Stimulated activated CD4-positive, alpha-beta T cell treated with anti-CD3 and anti-CD28 coated beads, Interleukin-15, amount 100 ng/mL, for 1 hour (primary cell): ENCODE measurements at places on chromosomes 16 and 17.

DNA sequence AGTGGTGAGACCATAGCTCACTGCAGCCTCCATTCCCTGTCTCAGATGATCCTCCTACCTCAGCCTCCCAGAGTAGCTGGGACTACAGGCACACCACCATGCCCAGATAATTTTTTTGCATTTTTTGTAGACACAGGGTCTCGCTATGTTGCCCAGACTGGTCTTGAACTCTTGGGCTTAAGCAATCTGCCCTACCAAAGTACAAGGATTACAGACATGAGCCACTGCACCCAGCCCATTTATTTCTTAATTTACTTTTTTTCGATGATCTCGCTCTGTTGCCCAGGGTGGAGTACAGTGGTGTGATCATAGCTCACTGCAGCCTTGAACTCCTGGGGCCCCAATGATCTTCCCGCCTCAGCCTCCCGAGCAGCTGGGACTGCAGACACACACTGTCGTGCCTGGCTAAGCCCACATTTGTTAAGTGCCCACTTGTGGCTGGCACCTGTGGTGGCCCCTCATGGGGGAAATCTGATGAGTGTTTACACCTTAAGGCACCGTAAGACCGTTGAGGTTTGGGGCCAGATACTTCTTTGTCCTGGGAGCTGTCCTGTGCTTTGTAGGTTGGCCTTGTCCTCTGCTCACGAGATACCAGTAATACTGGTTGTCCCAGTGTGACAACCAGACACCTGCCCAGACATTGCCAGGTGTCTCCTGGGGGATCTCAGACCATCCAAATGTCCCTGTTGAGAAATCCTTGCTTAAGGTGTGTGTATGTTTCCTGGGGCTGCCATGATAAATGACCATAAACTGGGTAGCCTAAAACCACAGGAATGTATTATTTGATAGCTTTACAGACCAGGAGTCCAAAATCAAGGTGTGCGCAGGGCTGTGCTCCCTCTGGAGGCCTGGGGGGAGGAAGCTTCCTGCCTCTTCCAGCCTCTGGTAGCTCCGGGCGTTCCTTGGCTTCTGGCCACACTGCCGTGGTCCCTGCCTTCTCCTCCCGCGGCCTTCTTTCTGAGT lies 141.4 kb upstream of the GSE1 start:
- DNase-seq, result no peak

DNA sequence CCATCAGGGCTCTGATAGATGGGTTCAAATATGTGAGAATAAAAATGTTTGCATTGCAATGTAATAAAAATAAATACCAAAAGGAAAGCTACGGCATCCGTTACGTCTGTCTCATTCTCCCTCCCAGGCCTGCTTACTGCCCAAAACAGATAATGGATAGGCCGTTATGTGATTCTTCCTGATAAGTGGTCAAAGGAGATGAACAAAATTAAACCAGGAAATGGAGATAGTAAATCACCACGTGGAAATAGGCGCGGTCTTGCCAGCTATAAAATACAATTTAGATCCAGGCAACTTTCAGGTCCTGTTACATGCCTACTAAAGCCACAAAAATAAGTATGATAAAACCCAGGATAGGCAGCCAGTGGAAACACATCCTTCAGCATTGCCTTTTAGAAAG lies 49.5 kb upstream of the CCL1 start:
- no peak for DNase-seq

DNA sequence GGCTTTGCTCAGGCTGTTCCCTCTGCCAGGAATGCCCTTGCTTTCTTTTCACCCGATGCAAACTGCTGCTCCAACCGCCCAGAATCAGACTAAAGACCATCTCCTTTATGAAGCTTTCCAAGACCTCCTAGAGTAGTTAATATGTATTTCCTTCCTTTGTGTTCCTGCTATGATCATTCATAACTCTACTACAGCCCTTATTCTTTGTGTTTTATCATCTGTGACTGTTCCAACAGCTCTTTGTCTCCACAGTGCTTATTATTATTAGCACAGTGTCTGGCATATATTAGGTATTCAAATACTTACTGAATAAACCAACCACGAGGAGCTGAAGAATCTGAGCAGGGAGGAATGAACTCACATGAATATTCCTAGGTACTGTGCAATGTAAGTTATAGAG lies 7.6 kb downstream of the PSME3IP1 start:
- DNase-seq, result no peak

DNA sequence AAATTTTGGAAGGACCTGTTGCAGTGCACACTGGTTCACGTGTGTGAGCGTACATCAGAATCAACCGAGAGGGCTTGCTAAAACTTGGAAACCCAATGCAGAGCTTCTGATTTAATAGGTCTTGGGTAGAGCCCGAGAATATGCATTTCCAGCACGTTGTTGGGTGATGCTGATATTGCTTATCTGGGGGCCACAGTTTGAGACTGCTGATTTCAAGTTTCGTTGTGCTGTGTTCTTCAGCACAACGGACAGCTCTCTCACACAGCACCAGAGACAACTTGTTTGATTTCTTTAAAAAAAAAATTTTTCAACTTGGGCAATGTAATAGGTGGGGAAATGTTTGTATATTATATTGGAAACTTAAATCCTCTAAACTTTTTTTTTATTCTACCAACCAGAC lies 9.4 kb downstream of the OR4D2 start:
- no peak for DNase-seq

DNA sequence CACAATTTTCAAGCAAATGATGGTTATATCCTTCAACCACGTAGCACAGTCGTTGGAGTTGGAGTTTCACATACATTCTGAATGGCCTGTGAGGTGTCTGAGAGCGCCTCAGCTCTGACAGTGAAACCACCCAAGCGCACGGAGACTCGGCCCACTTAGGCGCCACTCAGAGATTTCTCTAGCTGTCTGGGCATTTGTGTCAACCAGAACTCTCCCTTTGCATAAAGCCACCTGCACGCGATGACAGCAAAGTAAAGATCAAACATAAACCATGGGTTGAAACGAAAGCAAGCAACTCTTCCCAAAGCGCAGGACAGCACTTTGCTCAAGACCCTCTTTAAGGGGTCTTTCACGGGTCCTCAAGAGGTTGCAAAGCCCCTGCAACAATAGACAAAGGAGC lies 533 bp downstream of the SLC6A4 start:
- no peak for DNase-seq

DNA sequence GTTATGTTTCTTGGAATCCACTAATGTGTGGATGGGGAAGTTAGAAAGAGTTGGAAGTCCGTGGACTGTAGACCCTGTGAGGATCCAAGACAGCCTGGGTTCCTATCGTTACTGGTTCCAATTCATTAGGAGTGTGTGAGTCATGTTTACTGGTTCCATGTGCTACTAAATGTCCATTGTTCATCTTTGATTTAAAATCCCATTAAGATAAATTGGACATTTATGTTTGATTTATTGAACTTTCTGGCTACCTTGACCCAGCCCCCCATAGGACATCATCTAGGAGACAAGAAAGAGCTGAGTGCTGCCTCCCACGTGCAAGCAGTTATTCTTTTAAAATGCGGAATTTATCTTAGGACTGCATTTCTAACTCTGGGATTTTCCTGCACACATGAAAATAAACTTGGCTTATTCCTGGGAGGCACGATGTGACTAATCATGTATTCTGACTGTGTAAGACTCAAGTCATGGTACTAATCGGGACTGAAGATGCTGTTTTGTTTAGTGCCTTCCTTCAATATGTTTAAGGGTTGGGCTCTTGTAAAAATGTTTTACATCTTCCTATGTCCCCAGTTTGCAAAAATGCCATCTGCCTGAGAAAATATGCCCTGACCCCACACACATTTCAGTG lies 53.4 kb downstream of the RGS9 start:
- no peak for DNase-seq

GRCh38 chr16:35599429-35600160 lies 2140.2 kb downstream of the TP53TG3F start:
- no peak for DNase-seq

DNA sequence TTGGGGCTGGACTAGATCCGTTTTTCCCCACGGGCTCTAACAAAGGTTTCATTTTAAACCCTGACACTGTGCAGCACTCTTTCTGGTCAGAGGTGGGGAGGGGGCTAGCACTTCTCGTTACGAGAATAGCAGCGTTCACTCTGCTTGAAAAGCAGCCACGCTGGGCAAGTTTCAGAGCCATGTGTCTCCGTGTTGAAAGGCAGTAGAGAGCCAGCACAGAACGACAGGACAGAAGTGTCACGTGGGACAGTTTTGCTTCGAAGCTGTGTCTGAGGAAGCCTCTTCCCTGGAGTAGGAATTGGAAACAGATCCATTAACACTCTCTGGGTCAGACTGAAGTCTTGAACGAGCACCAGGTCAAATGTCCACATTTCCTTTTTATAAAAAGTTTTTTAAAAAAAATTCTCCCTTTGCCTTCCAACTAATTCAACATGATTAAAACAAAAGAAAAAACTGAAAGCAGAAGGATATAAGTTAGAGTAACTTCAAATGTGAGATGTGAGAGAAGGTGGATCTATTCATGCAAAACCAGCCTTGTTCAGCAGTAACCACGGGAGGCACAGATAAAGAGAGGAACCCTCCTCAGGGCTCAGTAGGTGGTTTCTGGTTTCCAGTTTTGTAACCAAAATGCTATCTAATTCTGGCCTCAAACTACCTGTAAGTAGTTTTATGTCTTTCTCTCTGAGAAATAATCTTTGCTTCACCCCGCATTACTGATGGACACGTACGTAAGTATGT lies 65.0 kb downstream of the SMG6 start:
- DNase-seq, result no peak

DNA sequence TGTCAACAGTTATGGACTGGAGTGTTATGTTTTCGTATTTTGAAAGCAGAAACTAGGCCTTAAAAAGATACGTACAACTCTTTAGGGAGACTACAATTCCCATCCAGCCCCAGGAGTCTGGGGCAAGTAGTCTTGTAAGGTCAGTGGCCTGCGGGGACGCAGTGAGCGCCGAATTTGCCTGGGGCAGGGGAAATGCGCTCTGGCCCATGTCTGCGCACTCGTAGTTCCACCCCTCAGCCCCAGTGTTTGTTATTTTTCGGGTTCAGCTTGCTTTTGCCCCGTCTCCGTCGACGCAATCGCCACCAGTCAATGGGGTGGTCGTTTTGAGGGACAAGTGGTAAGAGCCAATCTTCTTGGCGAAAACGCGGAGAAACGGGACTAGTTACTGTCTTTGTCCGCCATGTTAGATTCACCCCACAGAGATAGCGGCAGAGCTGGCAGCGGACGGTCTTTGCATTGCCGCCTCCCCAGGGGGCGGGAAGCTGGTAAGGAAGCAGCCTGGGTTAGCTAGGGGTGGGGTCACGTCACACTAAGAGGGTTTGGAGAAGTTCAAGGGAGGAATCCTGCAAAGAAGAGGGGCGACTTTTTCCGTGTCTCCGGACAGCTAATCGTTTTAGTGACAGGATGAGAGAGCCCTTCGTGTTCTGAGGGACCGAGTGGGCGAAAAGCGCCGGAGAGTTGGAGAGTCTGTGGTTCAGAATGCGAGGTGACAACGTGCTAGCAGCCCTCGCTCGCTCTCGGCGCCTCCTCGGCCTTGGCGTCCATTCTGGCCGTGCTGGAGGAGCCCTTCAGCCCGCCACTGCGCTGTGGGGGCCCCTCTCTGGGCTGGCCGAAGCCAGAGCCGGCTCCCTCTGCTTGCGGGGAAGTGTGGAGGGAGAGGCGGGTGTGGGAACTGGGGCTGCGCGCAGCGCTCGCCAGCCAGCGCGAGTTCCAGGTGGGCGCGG lies 1.1 kb upstream of the BRCA1 start:
- DNase-seq, result no peak

DNA sequence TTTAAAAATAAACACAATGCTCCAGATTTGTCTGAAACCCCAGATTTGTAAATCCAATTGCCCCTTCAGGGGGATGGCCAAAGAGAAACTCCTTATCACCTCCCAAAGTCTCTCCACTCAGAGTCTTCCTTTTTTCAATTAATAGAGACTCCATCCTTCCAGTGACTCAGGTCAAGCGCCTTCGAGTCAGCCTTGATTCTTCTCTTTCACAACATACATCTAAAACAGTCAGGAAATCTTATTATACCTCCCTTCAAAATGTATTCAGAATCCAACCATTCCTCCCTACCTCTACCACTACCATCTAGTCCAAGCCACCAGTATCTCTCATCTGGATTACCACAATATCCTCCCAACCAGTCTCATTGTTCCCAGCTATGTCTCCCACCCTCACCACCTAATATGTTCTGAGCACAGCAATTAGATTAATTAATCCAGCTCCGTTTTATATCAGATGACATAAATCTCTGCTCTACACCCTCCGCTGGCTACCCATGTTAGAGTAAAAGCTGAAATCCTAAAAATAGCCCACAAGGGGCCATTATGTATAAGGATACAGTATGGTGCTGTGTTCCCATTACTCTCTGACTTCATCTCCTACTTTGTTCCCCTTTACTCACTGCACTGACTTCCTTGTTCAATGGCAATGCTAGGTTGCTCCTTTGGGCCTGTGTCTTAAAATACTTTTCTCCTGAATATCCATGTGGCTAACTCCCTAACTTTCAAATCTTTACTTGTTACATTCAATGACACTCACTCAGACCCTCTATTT lies 11.8 kb downstream of the SIAH1 start:
- no peak for DNase-seq

DNA sequence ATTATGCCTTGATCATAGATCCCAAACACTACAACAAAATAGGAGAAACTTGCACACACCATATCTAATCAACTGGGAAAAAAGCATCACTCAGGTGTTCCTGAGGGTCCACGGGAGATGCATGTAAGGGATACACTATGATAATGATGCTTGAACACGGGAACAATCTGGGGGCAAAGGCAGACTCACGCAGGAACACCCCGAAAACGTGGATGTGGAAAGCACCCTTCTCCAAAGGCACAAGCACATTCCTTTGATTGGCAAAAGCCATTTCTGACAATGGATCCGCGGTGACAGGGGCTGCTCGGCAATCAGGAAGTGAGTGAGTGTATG lies 1.3 kb downstream of the ZNF652 start:
- DNase-seq, result no peak

- DNase-seq, result no peak
Observed at GRCh38 chr17:72715906-72716572, 376.4 kb downstream of the SLC39A11 start.
